K562 (cell line): ENCODE measurements at places on chromosomes 16 and 17.

DNA sequence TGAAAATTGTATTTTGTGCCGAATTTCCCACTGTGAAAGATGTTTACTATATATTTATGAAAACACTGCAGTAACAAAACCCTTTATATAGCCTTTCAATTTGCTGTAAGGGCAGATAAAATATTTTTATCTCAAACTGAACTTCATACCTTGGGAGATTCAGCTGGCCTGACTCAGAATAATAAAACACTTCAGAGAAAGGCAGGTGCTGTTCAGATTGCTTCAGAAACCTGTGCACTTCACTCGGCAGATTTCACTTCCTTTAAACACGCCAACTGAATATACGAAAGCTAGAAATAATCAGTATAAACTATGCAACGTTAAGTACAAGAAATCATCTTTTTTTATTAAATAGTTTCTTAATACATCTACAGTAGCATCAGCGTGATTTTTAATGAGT, 839.1 kb upstream of the RBFOX1 start:
- DNase-seq: no peak

- no peak for DNase-seq
Measured at GRCh38 chr17:10699856-10700255, 2.5 kb downstream of the ADPRM start.

- no peak for DNase-seq
Measured at GRCh38 chr17:66411520-66411919, 109.1 kb downstream of the PRKCA start.

DNA sequence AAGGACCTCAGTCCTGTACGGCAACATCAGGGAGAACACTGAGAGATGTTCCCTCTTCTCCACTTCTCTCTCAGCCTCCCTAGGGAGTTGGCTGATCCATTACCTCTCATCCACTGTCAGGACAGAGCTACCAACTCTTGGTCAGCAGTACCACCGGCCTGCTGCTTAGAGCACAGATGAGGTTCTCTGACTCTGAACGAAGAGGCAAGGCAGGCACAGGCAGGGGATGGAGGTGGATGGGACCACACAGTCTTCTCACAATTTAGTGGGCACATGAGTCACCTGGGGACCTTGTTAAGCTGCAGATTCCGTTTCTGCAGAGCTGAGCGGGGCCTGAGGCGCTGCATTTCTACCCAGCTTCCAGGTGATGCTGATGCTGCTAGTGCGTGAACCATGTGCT, 128.6 kb upstream of the CCL2 start:
- no peak for DNase-seq

GRCh38 chr16:4152267-4152666, 36.0 kb upstream of the ADCY9 start:
- DNase-seq: no peak

DNA sequence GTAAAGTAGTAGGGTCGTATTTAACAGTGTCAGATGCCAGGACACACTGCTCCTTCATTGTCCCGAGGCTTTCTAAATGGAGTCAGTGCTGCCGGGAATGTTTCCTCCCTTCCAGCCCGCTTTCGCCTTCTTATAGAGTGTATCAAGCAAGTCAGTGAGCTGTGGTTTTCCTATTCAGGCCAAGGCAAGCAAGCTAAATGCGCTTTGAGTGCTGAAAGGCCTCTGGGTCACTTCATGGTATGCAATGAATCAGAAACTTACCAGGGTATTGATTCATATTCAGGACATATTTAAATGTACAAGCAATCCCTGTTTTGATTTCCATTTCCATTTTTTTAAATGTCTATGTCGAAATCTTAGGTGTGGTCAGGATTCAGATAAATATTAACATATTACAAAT, 327.9 kb upstream of the SOX9 start:
- DNase-seq: no peak
